ENCODE measurements at places on chromosomes 7 and 10.

- DNase-seq = no peak
These were observed 28.1 kb downstream of the LRRC4 start for GRCh38 chr7:128003167-128003566.

DNA sequence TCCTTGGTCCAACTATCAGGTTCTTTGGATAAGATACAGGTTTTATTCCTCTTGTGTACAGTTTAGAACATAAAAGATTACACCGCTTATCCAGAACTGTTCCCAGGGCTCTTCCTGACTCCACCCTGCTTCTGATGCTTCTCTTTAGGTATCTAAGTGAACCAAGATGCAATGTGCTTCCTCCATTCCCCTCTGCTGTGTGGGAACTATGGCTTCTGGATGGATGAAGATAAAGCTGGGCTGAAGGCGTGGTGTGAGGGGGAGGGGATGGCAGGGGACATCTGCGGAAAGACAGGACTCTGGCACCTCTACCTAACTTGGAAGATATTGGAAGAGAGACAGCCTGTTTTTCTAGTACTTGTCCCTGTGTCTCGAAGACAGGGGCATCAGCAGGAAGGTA, 209.9 kb upstream of the TBX20 start:
- DNase-seq = no peak

DNA sequence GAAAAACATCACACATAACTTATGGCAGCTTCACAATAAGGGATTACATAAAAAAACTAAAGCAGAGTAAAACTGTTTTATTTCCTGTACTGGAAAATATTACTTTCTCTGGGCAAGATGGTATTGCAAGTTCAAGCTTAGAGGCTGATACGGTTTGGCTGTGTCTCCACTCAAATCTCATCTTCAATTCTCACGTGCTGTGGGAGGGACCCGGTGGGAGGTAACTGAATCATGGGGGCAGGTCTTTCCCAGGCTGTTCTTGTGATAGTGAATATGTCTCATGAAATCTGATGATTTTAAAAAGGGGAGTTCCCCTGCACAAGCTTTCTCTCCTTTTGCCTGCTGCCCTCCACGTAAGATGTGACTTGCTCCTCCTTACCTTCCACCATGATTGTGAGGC, 5.1 kb upstream of the LRRC27 start:
- DNase-seq = no peak

GRCh38 chr10:114879541-114880158, 58.1 kb downstream of the FHIP2A start:
- DNase-seq = peak; percentile 45

DNA sequence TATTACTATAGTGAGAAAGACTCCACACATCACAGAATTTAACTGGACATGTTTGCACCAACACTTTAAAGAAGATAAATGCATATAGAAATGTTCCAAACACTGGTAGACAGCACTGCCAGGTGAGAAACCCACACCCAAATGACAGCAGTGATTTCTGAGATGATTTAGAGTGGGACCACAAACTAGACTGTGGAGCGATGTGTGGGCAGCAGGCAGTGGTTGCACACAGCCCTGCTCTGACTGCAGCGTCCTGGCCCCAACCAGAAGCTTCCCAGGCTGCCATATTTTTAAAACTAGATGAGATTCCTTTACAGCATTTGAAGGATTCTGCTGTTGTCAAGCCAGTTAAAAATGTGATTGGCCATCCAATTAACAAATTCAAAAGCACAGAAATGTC, 47.7 kb upstream of the COMMD3 start:
- DNase-seq = no peak

- no peak for DNase-seq
These were observed 841.1 kb upstream of the SORCS1 start for GRCh38 chr10:108005627-108006026.

DNA sequence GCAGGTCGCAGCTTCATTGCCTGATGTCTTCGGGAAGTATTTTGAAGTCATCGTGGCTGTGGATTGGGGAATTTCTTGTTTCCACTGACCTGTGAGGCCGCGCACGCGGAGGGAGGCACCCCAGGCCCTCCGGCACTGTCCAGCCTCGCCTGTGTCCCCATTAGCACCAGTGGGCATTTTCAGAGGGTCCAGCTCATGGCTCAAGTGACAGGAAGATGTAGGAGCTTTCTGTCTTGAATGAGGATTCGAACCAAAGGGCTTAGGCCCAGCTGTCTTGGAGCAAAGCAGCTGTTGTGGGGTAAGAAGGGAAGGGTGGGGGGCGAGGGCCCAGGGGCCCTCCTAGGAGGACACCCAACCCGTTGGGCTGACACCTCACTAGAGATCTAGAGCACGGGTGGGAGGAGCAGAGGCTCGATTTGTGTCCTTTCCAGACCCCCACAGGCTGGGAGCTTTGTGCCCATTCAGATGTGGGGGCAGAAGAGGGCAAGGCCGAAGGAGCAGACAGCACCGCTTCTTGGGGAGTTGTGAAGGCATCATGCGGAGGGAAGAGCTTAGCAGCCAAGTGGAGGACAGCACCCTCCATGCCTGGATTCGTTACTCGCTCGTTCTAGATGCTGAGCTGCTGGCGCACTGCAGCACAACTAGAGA, 914 bp downstream of the ZNF37A start:
- peak; percentile 3 for DNase-seq

DNA sequence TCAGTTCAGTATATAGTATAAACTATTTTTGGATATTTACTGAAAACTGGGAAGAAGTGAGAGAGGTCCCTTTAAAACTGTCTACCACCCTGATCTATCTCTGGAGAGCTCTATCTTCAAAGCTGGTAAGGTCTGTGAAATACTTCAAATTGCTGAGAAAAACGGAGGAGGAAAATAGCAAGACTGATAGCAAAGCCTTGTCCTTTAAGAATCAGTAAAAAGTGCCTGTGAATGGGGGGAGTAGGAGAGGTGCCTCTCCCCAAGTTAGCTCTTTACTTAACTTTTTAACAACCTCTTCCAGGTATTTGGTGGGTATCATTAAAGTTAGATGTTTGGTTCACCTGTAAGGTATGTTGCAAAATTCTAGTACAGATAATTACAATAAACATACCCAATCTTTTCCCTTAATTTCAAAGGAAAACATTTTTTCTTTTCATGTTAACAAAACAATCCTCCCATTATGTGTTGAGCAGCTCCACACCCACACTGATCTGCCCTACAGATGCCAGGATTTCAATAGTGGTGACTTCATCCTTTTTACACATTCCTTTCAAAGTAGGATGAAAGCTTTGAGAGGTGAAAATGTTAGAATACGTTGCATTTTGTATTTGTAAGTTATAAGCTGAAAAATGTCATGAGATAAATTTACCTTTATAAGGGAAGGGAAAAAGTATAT, 149.2 kb downstream of the CRPPA start:
- DNase-seq = no peak

DNA sequence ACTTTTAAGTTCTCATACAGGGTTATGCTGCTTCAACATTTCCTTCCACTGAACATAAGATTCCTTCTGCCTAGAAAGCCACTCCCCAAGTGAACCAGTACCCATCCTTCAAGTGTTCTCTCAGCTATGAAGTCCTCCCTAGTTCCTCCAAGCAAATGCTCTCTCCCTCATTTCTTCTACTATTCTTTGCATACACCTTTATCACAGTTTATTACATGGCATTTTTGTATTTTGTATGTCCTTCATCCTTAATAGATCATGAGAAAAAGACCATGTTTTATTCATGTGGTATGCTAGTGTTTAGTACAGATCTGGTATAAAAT, 1.9 kb downstream of the SYPL1 start:
- DNase-seq = no peak

Measured in CD4-positive, alpha-beta T cell treated with Interleukin-17A for 4 hours (primary cell).